GM12878 (cell line): ENCODE measurements at places on chromosomes 16 and 17. TPM values are rescaled to one million over a fixed set of nuclear protein-coding genes. Genes with fewer than 3 reads are reported as not detected.

- no peaks in the 10 kb centered on the region for H3K27me3 ChIP-seq
- H3K36me3 ChIP-seq: peaks cover 8% of the 10 kb centered on the region
- H3K4me3 ChIP-seq: no peak overlapping the region
- no peak overlapping the region for H3K27ac ChIP-seq
- no peak for DNase-seq
Observed at GRCh38 chr16:31067342-31067741, 6.7 kb downstream of the ZNF668 start.

CACNG1 gene
- total RNA-seq: not detected in 2 replicates

- no peaks in the 10 kb centered on the region for H3K36me3 ChIP-seq
- peak; percentile 17 for DNase-seq
- H3K27ac ChIP-seq: peak overlapping the region; percentile 86
- peaks cover 9% of the 10 kb centered on the region for H3K4me1 ChIP-seq
Observed at GRCh38 chr17:50708050-50709000, 611 bp upstream of the ANKRD40 start.

USP32 gene
- total RNA-seq: 35.0 and 36.8 TPM in 2 replicates

HBA2 gene
- total RNA-seq: 0.48 and 0.92 TPM in 2 replicates

- H3K4me3 ChIP-seq: no peak overlapping the region
- H3K27me3 ChIP-seq: no peaks in the 10 kb centered on the region
- H3K27ac ChIP-seq: no peak overlapping the region
- no peaks in the 10 kb centered on the region for H3K36me3 ChIP-seq
Observed at GRCh38 chr16:24367186-24367710, 111.1 kb downstream of the CACNG3 start.

DNA sequence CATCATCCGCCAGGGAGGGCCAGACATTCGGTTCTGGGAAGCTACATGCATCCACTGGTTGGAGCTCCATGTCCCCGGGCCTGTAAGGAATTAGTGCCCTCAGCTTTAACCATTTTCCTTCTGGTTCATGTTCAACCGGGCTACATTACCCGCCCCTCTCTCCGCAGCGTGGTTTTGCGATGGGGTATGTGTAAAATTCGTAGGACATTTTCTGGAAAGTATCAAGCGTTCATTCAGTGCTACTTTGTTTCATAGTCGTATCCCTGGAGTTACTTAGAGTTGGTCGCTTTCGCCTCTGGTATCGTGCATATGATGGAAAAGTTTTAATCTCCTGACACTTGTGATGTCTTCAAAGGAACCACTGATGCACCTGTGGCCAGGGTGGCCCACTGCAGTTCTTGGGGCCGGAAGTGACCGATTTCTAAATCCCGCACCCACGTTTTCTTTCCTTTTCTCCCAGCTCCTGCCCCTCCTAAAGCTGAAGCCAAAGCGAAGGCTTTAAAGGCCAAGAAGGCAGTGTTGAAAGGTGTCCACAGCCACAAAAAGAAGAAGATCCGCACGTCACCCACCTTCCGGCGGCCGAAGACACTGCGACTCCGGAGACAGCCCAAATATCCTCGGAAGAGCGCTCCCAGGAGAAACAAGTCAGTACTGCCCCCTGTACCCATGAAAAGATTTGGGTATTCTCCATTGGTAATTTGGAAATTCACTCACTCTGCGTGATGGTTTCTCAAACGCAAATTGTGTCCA lies 637 bp downstream of the RPL23A start:
- peak overlapping the region; percentile 95 for H3K4me3 ChIP-seq
- DNase-seq: no peak
- no peaks in the 10 kb centered on the region for H3K27me3 ChIP-seq
- H3K4me1 ChIP-seq: peaks cover 18% of the 10 kb centered on the region
- peak overlapping the region; percentile 83 for H3K27ac ChIP-seq

HP gene
- total RNA-seq: 8.7 and 10.8 TPM in 2 replicates

AGRP gene
- total RNA-seq: not detected in 2 replicates

DNA sequence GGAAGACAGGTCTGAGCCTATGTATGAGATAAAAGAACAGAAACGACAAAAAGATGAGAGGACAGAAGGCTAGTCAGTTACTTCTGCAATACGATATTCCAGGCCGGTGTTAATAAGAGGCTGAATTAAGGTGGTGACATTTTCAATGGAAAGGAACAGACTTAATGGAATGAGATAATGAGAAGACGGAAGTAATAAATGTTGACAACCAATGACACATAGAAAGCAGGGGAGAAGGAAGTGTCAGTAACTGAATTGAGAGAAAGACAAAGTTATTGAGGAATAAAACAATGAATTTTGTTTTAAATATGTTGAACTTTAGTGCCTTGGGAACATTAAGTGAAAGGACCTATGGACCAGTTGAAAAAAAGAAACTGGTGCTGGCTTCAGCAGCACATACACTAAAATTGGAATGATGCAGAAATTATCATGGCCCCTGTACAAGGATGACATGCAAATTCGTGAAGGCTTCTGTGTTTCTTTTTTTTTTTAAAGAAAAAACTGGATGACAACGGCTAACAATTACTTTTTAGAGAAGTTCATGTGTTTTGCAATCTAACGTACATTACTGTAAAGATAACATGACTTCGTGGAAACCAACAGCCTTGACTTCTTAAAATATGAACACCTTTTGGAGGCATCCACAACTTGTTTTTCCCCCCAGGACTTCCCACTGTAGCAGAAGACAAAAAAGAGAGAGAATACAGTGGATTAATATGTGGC lies 18.5 kb upstream of the CPD start:
- H3K36me3 ChIP-seq: no peaks in the 10 kb centered on the region
- H3K4me3 ChIP-seq: no peak overlapping the region
- DNase-seq: no peak
- no peaks in the 10 kb centered on the region for H3K27me3 ChIP-seq
- no peak overlapping the region for H3K27ac ChIP-seq

DNA sequence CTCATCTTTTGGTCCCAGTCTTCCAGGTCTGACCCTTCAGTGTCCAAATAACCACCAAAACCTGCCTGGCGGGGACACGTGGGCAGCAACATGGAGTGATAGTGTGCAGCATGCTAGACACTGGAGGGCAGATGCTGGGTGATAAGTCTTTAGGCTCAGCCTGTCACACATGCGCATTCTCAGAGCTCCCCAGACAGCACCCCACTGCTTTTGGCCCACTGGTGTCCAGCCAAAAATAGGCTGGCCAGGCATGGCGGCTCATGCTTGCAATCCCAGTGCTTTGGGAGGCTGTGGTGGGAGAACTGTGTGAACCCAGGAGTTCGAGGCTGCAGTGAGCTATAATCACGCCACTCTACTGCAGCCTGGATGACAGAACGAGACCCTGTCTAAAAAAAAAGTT lies 12.3 kb downstream of the GINS2 start:
- H3K27ac ChIP-seq: no peak overlapping the region
- peaks cover 40% of the 10 kb centered on the region for H3K36me3 ChIP-seq
- DNase-seq: no peak
- H3K4me3 ChIP-seq: no peak overlapping the region
- H3K27me3 ChIP-seq: no peaks in the 10 kb centered on the region

- H3K36me3 ChIP-seq: no peaks in the 10 kb centered on the region
- no peak overlapping the region for H3K4me3 ChIP-seq
- no peaks in the 10 kb centered on the region for H3K27me3 ChIP-seq
- no peak for DNase-seq
- H3K27ac ChIP-seq: no peak overlapping the region
- no peaks in the 10 kb centered on the region for H3K4me1 ChIP-seq
Observed at GRCh38 chr16:82605863-82606620, 20.7 kb upstream of the CDH13 start.
